Smooth muscle cell of the pulmonary artery (primary cell): ENCODE measurements at places on chromosomes 16 and 17. TPM values are rescaled to one million over a fixed set of nuclear protein-coding genes. Genes with fewer than 3 reads are reported as not detected.

CHP2 gene
- total RNA-seq: not detected in 2 replicates

TRAPPC1 gene
- 79.2 and 80.7 TPM in 2 replicates for total RNA-seq

CD300LF gene
- not detected in 2 replicates for total RNA-seq

PLA2G10 gene
- not detected in 2 replicates for total RNA-seq

MRPL58 gene
- 13.4 and 15.6 TPM in 2 replicates for total RNA-seq

LGALS3BP gene
- total RNA-seq: 563 and 861 TPM in 2 replicates

TOM1L1 gene
- 18.1 and 19.0 TPM in 2 replicates for total RNA-seq

DCTPP1 gene
- 7.7 and 8.5 TPM in 2 replicates for total RNA-seq

MYCBPAP gene
- 1.6 and 1.7 TPM in 2 replicates for total RNA-seq
